Activated T-helper 1 cell treated with anti-CD3 and anti-CD28 coated beads, Interleukin-2, amount 50 U/mL, for 16 hours (primary cell): ENCODE measurements at places on chromosomes 1 and 21.
A peak's percentile ranks its signal among the peaks of the same experiment; 100 is the strongest.

- no peak for DNase-seq
Observed at GRCh38 chr1:58710190-58711085, 10.6 kb upstream of the MYSM1 start.

- no peak for DNase-seq
Observed at GRCh38 chr1:61184040-61184713, 101.8 kb downstream of the NFIA start.

GRCh38 chr1:177355575-177355974, 184.8 kb downstream of the BRINP2 start:
- no peak for DNase-seq

DNA sequence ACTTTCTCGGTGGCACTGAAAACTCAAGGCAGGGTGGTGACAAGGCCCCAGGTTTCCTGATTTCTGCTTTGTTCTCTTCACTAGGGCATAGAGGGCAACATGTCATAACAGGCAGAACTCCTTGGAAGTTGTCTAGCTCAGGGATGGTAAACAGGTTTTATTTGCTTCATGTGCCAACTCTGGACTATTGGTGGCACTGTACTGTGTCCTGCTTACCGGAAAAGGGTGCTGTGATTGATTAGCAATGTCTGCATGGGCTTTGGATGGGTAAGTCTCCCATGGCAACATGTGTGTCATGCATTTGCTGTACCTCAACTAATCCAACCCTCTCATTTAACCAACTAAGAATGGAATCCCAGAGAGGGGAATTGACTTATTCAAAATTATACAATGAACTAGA, 70.7 kb upstream of the USP24 start:
- no peak for DNase-seq

DNA sequence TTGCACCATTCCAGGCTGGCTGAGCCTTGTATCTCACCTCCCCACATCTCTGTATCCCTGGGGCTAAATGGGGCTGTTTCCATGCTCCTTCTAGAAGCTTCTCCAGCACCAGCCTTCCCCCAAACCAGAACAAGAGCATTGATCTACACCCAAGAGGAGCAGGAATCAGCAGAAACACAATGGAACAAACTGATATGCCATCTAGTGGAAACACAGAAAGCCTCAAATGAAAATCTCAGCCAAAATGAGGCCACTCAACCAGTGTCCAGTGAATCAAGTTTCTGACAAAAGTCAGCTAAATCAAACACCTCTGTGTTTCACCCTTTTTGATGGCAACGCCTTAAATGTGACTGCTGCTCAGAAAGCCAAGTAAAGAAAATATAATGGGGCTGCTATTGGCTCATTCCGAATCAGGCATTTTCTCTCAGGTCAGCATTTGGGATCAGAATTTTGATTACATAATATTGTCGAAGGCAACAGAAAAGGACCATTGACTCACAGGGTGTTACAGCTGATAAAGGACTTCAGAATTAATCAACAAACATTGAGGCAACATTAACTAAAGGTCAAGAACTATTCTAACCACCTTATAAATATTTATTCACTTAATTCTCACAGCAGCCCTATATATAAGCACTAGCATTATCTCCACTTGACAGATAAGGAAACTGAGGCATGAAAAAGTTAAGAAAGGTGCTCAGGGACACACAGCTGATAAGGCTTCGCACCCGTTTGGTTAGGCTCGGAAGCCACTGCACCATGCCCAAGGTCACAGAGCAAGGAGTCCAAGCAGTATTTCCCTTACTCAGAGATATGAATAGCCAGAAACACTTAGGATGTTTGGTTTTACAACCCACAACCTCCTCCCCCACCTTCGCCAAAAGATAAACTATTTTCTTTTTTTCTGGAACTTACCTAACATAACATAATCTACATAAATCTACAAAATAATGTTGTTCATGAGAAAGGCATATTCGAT, 85.8 kb upstream of the KCNJ15 start:
- DNase-seq, result no peak

- peak; percentile 45 for DNase-seq
Observed at GRCh38 chr1:20732588-20733359, at the start of gene SH2D5. SH2D5 (minus strand) TSS chr1:20732703; CDS start chr1:20728044, 4,659 bp downstream.

GRCh38 chr1:193498088-193498655, 311.8 kb upstream of the B3GALT2 start:
- no peak for DNase-seq

- DNase-seq, result no peak
Observed at GRCh38 chr1:215793180-215793579, 226.1 kb downstream of the KCTD3 start.

DNA sequence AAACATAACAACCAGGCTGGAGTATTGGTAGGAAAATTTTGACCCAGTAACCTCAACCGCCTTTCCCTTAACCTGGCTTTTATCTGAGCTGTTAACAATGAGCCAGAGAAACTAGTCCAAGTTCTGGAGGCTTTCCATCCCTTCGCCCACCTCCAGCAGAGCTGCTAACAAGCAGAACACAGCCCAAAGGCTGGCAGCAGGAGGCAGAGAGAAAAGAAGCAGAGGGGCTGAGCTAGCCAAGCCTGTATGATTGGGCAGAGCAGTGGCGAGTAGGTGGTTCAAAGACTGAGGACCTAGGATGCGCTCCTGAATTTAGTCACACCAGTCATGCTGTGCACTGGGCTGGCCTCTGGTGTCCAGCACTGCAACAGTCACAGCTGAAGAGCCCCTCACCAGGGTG, 123.0 kb downstream of the TNR start:
- DNase-seq, result no peak

DNA sequence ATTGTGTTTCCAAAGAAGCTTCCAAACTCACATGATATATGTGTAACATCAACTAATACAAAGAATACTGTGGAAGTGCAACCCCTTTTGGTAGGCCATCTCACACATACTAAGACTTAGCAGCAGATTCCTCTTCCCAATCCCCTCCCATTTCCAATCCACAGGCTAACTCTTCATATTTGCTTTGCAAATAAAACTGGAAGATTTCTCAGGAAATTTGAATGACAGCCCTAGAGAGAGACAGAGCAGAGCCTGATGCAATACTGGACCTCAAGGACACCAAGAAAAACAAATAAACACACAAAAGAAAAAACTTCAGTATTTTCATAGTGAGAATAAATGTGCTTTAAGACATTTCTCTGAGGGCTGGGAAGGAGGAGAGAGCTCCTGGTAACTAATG, 190.2 kb upstream of the BRINP3 start:
- no peak for DNase-seq

DNA sequence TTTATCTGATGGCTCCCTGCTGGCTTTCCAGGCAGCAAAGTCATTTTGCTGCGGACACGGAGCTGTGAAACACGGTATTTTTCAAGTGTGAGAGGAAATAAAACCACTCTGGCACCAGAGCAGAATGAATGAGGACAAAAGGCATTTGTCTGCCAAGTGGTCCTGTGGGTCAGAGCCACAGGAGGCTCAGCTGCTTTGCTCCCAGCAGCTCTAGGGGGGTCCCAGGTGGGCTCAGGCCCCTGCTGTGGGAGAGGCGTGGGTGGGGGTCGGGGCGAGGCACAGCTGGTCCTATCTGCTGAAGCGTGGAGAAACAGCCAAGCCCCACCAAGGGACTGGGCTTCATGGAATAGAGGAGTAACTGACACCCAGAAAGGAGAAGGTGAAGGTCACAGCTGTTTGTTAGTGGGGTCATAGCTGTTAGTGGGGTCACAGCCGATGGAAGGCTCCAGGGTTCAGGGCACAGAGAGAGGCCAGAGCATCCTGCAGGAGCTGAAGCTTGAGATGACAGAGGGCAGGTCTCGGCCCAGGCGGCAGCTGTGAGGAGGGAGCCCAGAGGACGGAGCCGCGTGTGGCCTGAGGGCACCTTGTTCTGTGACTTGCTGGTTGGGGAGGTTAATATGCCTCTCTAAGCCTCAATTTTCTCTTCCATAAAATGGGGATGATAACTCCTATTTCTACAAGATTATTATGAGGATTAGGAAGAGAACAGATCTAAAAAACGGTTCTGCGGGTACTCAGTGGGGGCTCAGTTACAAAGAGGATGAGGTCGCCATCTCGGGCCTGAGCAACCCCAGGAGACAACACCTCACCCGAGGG, 7.1 kb downstream of the KIF17 start:
- no peak for DNase-seq

- DNase-seq, result no peak
Observed at GRCh38 chr1:185775501-185775900, 41.3 kb downstream of the HMCN1 start.

- DNase-seq, result no peak
Observed at GRCh38 chr21:42384156-42384945, 11.5 kb downstream of the TMPRSS3 start.

GRCh38 chr1:100597061-100597741, 59.3 kb downstream of the GPR88 start:
- no peak for DNase-seq

- no peak for DNase-seq
Observed at GRCh38 chr1:185365951-185366350, 48.9 kb upstream of the IVNS1ABP start.

DNA sequence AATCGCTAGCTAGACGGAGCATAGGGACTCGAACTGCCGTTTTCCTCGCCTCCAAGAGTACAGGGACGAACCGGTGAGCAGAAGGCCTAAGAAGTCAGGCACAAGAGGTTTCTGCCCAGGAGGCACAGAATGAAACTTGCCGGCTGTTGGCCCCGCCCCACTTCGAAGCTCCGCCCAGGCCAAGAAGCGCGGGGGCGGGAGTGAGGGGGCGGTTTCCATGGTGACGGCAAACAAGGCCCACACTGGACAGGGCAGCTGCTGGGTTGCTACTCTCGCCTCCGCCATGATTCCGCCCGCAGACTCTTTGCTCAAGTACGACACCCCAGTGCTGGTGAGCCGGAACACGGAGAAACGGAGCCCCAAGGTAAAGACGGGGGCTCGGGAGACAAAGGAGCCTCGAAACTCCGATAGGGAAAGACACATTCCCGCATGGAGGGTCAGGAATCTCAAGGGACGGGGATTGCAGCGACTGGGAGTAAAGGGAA, at the start of gene DNALI1:
Gene DNALI1, plus strand, starts transcription at position 229 of the 485 bp plus-strand sequence. Its CDS starts 55 bp downstream, at position 284.
- no peak for DNase-seq

DNA sequence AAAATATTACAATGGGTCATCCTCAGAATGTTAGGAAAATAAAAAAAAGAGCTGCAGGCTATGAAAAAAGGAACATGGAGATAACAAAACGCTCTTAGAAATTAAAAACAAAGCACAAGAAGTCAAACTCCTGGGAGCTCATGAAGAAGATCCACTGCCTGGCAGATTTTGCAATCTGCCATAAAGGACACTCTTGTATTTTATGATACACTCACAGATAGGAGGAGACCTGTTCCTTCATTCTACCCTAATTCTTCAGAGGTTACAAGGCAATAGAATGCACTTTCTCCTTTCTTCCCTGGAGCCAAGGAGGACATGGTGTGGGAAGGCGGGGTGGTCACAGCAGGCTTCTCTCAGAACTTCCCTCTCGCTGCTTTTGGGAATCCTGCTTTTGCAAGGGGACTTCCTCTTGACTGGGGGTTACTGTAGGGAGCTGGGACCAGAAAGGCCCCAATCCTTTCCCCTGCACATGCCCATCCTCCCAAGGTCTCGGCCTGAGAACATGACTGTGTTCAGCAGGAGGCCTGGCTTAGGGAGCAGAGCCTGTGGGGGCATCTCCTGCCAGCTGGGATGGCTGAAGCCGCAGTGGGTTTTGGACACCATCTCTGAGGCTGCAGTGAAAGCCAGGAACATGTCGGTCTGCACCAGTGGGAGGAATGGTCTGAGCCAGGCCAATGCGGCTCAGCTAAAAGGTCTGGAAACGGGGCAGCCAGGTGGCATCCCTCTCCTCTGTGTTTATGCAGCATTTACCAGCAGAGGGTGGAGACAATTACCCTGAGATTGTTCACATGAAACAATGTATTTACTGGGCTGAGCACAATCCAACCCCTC, 44.8 kb downstream of the GPR161 start:
- DNase-seq, result no peak

DNA sequence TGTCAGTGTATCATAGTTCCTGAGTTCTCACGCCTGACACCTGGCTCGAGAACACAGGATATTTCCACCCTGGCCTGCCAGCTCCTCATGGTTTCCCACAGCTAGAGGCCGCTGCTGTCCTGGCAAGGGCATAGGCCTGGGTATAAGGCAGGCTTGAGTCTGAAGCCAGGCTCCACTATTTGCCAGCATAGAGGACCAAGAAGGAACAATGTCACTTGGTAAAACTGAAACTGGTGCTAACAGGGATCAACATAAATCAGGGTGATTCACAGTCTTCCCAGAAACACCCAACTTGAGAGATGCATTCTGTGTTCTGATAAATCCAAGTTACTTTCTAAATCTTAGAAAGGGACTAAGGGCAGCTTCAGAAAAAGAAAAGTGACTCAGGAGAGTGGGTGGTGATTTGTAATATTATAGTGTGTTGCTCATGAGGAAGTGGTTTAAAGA, 6.9 kb upstream of the S100A2 start:
- DNase-seq, result no peak

GRCh38 chr1:155320661-155321617, at the start of gene RUSC1:
RUSC1 (plus strand) TSS chr1:155320894; CDS start chr1:155321774, 880 bp downstream.
- DNase-seq, result peak; percentile 53

DNA sequence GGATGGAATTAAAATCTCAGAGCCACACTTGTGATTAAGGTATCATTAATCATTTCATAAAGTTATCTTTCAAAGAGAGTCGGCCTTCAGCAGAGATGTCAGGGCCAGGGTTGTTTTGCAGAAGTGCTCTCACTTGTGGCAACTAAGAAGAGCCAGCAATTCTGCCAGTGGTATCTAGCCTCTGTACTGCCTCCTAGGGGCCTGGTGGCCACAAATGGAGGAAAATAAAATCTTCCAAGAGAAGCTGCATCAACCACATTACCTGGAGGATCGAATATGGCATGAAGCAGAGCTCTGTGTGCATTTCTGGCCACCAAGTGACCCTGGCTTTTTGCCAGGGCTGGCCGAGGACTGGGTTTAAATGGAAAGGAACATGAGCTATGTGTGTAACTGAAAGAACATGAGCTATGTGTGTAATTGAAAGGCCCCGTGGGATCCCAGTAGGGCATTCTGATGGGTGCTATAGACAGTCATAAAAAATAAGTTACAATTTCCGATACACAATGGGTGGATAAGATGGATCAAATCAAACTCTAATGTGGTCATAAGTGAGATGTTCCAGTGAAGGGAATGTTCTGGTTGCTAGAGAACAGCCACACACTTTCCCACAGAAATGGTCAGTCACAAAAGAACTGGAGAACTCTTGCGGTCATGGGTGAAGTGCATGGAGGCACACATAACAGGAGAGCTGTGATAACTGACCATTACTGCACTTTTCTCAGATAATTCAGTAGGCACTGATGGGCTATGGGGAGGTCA, 335.8 kb downstream of the CAMTA1 start:
- no peak for DNase-seq
